Epithelial cell of alveolus of lung (primary cell): ENCODE measurements at places on chromosomes 6 and 20. TPM values are rescaled to one million over a fixed set of nuclear protein-coding genes. Genes with fewer than 3 reads are reported as not detected.

Gene TDRD6
- 0.16 TPM in 1 of 2 replicates, not detected in the other for total RNA-seq

Gene ARFGEF3
- 0.08 and 0.39 TPM in 2 replicates for total RNA-seq

Gene HLA-DQA1
- total RNA-seq: not detected in 2 replicates

Gene PACSIN1
- not detected in 2 replicates for total RNA-seq

Gene GSTA3
- not detected in 2 replicates for total RNA-seq

Gene FAM184A
- total RNA-seq: 0.26 and 0.48 TPM in 2 replicates

Gene SH3BGRL2
- total RNA-seq: 8.0 and 8.1 TPM in 2 replicates

Gene TMC2
- not detected in 2 replicates for total RNA-seq
